ENCODE measurements at places on chromosomes 6 and 20.

DNA sequence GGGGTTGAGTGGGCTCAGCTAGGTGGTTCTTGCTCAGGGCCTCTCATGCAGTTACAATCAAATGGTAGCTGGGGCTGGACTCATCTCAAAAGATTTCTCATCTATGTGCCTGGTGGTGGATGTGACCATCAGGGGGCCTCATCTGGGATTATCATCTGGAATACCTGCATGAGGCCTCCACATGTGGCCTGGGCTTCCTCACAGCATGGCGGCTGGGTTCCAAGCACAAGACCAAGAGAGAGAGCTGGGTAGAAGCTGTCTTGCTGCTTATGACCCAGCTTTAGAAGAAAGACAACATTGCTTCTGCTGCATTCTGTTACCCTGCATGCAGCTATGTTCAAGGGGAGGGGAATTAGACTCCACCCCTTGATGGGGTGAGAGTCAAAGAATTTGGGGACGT, 22.5 kb downstream of the ARHGAP40 start:
- no peak for DNase-seq

DNA sequence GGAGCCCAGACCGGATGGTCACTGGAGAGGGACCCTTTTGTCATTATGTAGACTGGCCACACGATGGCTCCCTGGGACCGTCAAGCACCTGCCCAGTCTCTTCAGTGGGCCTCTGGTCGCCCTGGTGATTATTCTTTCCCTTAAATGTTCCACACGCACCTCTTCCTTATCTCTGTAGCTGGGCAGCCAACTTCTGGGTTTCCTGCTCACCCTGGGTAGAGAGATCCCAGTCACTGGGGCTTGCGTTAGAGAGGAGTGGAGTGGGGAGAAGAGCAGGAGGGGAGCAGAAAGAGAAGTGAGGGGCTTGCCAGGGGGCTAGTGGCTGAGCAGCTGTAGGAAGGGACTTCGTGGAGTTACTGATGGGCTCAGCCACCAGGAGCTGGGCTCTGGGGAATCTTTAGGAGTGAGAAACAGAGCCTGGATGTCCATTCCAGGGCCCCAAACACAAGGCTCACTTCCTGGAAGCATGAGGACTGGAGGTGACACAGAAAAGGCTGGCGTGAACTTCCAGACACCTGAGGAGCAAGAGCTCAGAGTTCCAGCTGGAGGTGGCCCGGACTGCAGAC, 150.1 kb downstream of the DHX35 start:
- DNase-seq: no peak

GRCh38 chr20:35942243-35942642, 12.1 kb downstream of the SCAND1 start:
- DNase-seq: no peak

GRCh38 chr6:138109042-138109997, 2.1 kb upstream of the PERP start:
- DNase-seq: peak; percentile 80

DNA sequence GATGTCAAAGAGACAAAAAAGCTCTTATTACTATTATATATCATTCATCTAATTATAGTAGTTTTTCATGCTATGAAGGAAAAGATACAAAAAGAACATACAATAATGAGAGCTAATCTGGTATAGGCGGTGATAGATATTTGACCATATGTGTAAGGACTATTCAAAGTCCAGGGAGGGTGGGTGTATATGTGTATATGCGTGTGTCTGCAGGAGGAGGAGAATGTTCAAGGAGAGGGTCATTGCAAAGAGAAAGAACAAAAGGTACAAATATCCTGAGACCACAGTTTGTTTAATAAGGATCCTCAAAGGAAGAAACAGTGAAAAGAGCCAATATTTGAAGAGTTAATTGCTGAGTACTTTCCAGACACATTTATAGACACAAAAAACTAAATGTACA, 1288.6 kb upstream of the CITED2 start:
- no peak for DNase-seq

DNA sequence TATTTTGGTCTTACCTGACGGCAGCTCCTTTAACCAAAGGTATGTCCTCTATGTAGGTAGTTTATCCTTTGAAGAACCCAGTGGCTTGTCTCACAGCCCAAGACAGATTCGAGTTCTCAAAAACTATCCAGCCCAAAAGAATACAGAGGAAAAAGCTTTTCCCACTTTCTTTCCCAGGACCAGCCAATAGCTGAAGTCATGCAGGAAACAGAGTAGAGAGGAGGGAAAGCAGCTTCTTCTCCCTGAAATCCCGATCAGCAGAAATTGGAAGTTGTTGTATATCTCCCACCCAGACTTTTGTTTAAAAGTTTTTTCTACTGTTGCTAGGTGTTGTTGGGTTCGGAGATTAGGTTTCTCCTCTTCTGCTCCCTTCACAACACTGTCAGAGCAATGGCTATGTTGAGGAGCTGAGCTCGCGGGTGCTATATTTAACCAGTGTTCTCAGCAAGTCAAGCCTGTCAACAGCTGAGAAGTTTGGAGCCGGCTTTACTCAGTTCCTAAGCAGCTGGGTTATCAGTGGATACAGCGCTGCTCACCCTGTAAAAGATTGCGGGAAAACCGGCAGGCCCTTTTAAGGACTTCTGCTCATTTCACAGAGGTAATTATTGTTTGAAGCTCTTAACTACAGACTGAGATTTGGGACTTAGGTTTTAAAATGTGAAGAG, at the start of gene FILIP1:
Gene FILIP1, minus strand, starts transcription at position 401 of the 665 bp plus-strand sequence. CDS start 78,828 bp downstream, outside the sequence.
- no peak for DNase-seq

- no peak for DNase-seq
These were observed 1.4 kb upstream of the CLPSL2 start for GRCh38 chr6:35775031-35775430.

DNA sequence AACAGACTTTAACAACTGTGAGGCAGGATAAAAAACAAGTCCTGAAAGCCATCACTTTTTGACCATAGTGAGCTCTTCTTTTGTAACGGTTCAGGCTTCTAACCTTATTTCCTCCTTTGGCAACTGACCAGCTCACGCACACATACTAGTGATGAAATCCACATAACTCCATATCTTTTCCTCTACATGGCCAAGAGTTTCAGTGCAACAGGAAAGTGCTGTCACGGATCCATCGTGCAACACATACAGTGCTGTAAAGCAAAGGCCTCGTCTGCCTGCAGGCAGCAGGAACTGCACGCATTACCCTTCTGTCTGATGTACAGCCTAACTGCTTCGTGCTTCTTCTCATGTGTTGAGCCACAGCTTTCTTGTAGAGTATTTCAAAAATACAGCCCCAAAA, 108.5 kb downstream of the EPM2A start:
- no peak for DNase-seq

DNA sequence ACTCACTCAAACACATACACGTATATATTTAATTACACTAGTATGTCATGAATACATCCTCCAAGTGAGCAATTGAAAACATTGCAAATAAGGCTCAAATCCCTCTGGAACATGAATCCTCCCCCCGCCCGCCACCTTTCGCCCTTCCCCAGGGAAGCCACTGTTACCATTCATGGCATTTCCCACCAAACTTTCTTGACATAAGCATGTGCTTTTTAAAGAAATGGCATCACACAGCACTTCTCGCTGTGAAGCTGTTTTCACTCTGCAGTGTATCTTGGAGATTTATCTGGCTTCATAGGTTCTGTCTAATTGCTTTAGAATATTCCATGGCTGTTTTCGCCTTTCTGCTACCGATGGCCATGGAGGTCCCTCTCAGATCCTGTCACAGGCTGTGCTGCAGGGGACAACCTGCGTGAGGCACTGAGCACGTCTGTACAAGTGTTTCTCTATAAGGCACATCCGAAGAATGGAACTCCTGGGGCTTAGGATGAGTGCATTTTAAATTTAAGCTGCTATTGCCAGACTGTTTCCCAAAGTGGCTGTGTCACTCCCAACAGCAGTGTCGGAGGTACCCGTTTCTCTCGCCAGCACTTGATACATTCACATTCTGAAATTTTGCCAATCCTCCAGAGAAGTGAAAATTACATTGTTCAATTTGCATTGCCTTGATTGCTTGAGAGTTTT, 22.2 kb upstream of the PHACTR3 start:
- no peak for DNase-seq

DNA sequence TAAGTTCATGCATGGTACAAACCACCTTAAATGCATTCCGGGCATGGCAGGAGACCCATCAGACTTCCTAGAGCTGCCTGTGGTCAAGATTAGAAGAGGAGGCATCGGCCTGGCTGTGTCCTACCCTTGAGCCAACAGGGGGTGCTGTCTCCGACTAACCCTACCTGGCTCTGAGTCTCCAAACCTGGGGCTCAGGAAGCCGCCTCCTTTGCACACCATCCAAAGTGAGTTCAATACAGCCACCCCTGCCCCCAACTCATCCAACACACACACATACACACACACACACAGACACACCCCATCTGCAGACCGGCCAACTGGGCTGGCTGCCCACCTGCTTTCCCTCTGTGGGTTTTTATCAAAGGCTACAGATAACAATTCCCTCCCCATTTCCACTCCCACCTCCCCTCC, 77.0 kb downstream of the JPH2 start:
- DNase-seq: no peak

- no peak for DNase-seq
These were observed 24.2 kb downstream of the ANKEF1 start for GRCh38 chr20:10059006-10059405.

Measured in stimulated activated CD4-positive, alpha-beta T cell treated with anti-CD3 and anti-CD28 coated beads, Interleukin-1b, Interleukin-23, amount 100 ng/mL, for 1 hour (primary cell).